ENCODE measurements at places on chromosomes 5 and 9.

DNA sequence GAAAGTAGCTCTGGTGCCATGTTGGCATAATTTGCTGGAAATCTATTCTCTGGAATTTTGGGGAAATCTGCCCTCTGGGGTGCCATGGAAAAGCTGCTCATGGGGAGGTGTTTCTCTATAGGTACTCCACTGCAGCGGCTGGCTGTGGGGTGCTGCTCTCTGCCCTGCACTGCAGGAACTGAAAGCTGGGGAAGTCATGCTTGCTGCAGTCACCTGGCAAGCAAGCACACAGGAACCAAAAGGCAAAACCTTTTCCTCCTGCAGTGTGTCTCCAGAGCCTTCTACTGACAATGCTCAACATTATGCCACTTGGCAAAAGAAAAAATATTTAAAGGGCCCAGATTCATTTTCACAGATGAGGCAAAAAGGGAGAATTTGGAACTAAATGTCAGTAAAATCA lies 25.8 kb upstream of the CARNMT1 start:
- DNase-seq = no peak

DNA sequence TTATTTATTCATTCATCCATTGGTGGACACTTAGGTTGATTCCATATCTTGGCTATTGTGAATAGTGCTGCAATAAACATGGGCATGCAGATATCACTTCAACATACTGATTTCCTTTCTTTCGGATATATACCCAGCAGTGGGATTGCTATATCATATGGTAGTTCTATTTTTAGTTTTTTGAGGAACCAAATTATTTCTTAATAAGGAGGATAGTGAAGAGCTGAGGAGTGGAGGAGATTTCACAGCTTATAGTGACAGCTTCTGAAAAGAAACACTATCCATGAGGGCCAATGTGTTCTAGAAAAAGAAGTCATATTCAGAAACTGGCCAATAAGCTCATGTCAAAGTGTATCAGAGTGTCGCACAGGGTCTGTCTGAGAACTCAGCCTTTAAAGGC lies 183.3 kb downstream of the SEC61B start:
- DNase-seq = no peak

DNA sequence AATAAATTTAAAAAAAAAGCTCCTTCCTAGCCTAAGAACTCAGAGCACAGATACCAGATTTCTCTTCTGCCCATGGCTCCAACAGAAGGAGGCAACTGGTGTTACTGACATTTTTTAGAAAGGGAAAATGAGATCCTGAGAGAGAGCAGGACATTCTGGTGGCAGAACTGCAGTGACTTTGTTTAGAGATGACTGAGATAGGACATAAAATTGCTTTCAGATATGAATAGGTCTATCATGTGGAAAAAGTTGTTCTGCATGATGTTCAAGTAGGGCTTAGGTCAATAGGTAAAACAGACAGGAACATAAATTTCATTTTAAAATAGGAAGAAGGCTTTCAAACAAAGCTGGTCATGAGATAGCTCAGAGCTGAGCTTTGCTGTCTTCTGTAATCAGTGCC lies 49.6 kb downstream of the NIPAL4 start:
- no peak for DNase-seq

DNA sequence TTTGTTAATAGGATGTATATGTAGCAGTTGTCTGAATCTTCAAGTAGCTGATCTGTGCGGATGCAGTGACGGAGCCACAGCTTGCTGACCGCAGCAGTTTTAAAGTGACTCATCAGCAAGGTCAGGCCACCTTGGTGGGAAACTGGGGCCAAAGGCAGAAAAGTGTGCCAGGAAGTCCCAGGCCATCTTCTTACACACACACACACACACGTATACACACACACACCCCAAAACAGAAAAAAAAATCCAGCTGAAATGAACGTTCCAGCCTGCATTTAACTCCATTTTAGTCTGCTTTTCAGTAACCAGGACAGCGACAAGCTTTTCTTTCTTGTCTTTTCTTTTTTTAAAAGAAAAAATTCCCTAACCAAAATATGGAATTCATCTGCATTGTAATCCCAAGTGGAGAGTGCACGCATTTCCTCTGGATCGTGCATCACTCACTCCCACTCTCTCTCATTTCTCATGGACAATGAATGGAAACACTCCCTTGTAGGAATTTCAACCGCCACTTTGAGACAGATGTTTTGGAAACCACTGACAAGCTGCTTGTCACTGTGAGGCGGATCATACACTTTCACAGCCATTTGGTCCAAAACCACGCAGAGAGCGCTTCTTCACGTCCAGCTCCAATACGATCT lies 103.9 kb downstream of the LHFPL2 start:
- DNase-seq = no peak

DNA sequence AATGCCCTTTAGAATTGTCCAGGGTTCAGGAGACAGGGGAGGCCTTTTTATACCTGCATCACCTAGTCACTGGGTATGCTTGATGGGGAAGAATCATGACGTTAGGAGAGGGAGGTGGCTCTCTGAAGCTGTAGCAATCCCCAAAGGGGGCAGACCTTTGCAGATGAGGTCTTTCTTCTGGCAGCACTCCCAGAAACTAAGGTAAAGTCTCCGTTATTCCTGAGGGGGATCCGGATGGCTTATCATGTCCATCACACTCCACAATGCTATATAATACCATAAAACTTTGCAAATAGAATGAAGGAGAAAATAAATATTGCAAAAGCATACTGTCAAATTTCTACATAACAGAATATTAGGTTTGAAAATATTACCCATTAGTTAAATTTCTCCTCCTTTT lies 21.5 kb upstream of the CAST start:
- no peak for DNase-seq

DNA sequence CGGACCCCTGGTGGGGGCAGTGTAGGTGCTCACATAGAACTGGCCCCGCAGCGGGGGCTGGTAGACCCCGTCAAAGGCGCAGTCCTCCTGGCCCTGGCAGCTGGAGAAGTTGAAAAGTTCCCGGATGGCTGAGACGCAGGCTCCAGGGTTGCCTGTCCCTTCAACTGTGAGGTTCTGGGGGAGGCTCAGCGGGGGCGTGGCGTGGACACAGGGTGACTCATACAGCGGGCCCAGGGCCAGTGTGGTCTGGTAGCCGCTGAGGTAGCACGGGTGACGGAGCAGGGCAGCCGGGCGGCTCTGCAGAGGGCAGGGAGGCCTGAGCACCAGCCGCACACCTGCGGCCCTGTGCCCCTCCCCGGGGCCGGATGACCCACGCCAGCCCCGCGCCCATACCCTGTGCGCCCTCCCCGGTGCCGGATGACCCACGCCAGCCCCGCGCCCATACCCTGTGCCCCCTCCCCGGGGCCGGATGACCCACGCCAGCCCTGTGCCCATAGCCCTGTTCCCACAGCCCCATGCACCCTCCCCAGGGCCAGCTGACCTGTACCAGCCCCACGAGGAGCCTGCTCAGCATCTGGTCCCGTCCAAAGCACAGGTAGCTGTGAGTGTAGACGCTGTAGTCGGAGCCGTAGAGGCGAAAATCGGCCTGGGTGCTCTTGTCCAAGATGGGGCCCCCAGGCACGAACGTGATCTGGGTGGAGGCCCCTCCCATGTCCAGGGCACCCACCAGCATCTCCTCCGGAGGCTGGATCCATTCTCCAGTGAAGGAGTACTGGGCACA lies 5.0 kb downstream of the ENTPD8 start:
- DNase-seq = no peak

DNA sequence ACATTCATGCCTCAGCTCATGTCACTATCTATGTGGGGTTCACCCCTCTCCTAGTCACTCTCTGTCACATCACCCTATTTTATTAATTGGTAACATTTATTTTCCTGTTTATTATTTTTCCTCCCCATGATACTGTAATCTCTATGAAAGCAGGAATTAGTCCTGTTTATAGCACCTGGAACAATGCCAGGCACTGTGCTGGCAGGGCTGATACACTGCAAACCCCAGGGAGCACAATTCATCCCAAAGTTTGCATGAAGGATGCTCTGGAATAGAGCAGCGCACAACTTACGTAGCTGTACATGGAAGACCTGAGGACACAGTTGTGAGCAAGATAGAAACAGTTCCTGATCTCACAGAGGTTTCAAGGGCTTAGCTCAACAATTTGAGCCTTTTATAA lies 103.2 kb downstream of the NSG2 start:
- DNase-seq = no peak

- DNase-seq = no peak
These were observed 121.3 kb downstream of the RASGRF2 start for GRCh38 chr5:81081461-81081835.

DNA sequence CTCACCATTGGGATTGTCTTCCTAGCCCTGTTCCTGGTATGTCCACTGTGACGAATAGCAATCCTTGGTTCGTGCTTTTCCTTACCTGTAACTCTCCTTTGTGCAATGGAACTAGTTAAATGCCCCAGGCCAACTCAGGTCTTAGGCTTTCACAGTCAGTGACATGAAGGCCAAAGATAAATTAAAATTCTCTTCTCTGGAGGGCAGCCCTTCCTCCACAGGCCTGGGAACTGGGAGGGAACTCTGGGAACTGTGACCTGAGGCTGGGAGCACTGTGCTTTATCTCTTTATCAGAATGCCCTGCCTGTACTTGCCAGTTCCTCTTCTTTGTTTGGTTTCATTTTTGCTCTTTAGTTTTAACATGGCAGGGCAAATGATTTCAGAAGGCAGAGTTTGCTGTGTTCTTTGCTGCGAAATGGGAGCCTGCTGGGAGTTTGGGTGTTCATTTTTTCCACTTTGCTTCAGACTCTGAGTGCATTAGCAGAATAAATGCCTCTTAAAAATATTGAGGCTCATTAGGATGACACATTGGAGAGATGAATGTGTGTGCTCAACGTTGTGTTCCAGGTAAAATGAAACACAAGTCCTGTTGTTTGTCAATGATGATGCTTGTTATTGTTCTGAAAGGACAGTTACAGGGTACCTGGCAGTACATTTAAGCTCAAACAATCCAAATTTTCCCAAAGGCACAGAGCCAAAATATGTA lies 118.1 kb downstream of the NUDT12 start:
- DNase-seq = no peak

GRCh38 chr9:134162926-134163370 lies 1.4 kb downstream of the RNU6ATAC start:
- no peak for DNase-seq

GRCh38 chr9:104080983-104081382 lies 13.1 kb upstream of the SMC2 start:
- DNase-seq = no peak

- DNase-seq = no peak
These were observed 67.5 kb downstream of the C7 start for GRCh38 chr5:40976836-40977235.
